SJSA1 (cell line): ENCODE measurements at places on chromosomes 7 and 10. TPM values are rescaled to one million over a fixed set of nuclear protein-coding genes. Genes with fewer than 3 reads are reported as not detected.

Gene TSPAN15
- total RNA-seq: 6.3 and 7.8 TPM in 2 replicates

Gene CDH23
- 0.16 and 0.37 TPM in 2 replicates for total RNA-seq

Gene SPDYE6
- not detected in 2 replicates for total RNA-seq

Gene EVX1
- not detected in 2 replicates for total RNA-seq

Gene ELN
- not detected in 2 replicates for total RNA-seq

Gene ADAM8
- total RNA-seq: 0.03 TPM in 1 of 2 replicates, not detected in the other

DNA sequence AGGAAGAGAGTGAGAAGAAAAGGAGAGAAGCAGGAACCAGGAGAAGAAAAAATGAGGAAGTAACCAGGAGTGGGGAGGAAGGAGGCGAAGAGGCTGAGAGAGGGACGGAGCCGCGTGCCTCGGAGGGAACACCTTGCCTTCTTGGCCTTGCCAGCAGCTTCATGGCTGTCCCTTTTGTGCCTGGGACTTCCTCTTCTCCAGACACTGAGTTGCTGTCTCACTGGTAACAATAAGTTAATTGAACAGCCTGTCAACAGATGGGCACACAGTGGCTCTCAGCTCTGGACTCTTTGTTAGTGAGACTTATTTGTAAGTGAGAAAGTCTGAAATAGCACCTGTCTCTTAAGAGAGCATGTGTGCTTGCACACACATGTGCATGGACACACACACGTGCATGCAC lies 83.2 kb downstream of the GATA3 start:
- no peak for DNase-seq

DNA sequence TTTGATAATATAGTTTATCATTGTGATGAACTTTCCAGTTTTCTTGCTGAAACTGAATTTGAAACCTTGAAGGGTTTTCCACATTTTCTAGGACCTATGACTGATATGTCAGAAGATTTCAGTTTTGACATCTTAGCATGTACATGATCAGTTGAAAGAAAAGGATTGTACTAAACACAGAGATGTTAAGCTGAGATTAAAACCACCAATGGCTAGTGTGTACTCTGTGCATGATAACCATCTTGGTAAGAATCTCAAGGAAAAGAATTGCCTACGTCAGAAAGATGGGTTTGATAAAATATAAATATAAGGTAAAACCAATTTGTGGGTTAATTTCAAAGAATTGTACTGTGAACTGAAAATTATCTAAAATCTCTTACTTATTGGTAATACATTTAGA lies 776.4 kb downstream of the GATA3 start:
- DNase-seq: no peak

- DNase-seq: no peak
These were observed 223.6 kb downstream of the MDFIC start for GRCh38 chr7:115145512-115145911.

DNA sequence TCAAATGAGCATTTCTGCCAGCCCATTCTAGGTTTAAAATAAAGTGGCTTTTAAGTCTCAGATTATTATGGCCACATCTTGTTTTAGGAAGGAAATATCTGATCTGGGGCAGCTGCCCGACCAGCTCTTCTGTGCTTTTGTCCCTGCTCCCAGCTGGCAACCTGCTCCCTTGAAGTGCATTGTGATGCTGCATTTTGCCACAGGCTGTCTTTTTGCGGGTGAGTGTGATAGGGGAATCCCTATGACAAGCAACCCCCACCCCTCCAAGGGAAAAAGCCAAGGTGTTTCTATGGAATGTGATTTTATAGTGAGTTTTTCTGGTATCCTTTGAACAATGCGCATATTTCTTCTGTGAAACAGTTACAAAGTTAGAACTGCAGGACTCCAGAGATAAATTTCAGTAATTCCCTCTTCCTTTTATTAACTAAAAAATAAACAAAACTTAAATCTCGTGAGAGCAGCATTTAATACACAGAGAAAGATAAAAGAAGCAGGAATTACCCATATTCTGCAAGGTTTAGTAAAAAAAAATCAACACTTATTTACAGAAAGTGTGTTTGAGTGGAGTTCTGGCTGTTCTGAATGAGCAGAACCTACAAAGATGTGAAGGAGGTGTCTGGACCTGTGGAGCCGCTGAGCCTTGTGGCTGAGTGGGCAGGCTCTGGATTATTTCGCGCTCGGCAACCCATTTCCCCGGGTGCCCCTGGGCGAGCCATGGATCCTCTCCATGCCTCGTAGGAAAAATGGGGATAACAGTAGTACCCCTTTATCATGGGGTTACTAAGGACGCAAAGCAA lies 10.1 kb upstream of the HPS1 start:
- DNase-seq: no peak

- no peak for DNase-seq
These were observed 168.8 kb upstream of the GLI3 start for GRCh38 chr7:42405782-42406181.

DNA sequence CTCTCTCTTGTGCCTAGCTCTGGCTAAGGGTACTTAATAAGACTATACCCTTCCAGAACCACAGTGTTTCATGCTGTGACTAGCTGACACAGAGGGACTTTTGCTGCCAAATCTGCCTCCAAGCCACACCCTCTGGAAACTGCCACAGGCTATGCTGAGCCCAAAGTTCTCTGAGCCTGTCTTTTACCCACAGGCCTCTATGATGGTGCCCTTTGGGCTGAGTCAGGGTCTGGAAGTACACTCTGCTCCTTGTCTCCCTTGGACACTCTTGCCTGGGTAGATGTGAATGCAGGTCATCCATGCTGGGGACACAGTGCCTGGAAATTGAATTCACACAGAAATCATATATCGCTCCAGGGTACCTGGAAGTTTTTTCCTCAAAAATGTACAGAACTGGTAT lies 22.6 kb downstream of the DYDC1 start:
- DNase-seq: no peak

DNA sequence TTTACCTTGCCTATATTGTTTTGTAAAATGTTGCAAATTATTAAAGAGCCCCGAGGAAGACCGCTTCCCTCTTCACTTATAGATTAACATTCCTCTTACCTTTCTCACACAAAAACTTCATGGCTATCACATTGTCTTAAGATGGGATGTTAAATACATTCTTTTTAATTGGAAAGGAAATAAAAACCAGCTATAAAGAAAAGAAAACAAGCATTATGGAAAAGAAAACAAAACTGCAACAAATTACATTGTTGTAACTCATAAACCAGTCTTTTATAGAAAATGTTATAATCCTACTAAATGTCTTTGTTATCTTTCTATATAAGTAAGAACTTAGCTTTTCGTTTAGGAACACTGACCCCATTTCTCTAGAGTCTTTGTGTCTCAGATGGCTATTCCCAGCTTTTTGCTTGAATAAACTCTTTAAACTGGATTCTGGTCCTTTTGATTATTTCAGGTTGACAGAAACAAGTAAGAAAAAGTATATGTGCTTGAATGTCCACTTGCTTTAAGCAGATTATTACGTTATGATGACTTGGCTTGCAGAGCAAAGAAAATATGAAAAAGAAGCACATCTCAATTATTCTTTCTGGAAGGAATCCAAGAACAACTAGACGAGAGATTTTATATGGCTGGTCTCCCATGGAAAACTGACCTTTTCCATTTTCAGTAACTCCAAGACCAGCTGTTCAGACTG lies 128.2 kb downstream of the AKR1D1 start:
- DNase-seq: no peak

DNA sequence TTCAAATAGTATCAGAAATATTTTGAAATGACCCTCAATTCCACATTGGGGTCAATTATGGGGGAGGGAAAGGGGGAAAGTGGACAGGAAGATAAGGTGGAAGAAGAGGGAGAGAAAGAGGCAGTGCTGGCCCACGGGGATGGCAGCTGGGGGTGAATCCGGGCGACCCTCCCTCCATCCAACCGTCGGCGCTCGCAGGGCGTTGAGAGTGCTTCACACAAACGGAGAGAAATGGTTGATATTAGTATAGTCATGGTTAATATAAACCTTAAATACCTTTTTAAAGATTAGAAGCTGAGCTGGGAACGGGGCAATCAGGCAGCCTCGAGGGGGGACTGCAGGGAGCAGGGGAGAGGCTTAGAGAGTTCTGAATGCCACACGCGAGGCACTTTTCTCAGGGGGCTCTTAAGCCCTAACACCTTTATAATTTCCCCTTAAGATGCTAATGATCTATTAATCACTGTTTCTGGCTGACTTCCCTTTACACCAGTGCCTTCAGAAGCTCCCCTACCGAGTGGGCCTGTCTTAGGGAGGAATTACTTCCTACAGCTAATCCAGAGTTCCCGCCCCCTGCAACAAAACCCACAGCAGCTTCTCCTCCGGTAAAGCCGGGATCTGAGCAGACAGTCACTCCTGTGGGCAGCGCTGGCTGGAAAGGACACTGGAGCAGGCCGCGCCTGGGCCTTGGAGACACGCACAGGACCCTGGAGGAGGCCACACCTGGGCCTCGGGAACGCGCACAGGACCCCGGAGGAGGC lies 39.5 kb downstream of the PRKAG2 start:
- DNase-seq: no peak

- DNase-seq: no peak
These were observed 11.0 kb upstream of the TLL2 start for GRCh38 chr10:96524741-96525140.

DNA sequence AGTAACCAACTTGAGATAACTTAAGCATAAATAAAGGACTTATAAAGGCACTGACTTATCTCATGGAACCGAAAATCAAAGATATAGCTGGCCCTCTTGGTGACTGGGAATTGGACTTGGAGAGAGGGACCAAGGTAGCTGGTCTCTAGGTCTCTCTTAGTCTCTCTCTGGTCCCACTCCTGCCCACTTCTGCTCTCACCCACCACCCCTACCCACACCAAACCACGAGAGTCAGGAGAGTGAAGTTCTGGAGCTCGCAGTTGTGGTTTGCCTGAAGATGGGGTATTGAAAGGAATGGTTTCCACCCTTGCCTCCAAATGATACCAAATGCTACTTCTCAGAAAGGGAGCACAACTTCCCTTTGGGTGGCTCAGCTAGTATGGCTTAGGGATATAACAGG lies 216.3 kb downstream of the LRMDA start:
- no peak for DNase-seq

DNA sequence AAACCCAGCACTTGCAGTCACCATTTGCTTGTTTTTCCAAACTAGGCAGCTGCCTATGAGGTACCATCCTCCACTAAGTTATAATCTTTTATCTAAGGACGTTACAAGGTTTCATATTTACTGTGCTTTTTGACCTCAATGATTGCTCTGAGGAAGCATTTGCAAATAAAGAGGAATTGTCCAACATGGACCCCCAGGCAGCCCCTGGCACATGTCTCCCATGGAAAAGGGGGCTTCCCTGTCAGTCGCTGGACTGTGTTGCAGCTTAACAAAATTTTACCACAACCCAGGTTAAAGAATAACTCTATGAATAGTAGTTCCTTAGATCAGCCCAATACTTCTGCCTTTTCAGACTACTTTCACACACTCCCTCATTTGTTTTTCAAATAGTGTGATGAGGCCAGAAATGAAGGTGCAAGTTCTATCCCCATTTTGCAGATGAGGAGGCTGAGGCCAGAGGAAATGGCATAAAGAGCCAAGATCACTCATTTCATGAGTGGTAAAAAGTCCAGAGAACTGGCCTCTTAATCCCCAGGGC lies 52.8 kb upstream of the ZPBP start:
- no peak for DNase-seq

DNA sequence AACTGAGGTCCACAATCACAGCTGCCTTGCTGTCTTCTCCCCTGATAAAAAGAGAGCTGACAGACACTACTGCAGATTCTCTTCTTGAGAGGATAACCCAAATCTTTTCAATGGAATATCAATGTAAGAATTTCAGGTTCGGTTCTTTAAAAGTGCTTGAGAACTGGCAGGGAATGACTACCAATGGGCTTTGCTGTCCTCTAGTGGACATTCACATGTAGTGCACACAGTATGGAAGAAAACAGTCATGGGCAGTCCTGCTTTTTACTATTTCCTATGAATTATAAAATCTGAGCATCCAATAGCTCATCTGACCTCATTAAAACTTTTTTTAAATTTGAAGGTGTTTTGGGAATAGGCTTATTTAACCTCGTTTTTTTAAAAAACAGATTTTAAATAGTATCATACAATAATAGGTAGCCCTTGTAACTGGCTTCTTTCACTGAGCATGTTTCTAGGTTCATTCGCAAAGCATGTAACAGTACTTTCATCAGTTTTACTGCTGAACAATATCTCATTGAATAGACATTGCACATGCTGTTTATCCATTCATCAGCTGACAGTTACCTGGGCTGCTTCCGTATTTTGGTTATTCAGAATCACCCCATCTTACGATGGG lies 18.3 kb downstream of the FZD9 start:
- peak; percentile 48 for DNase-seq

DNA sequence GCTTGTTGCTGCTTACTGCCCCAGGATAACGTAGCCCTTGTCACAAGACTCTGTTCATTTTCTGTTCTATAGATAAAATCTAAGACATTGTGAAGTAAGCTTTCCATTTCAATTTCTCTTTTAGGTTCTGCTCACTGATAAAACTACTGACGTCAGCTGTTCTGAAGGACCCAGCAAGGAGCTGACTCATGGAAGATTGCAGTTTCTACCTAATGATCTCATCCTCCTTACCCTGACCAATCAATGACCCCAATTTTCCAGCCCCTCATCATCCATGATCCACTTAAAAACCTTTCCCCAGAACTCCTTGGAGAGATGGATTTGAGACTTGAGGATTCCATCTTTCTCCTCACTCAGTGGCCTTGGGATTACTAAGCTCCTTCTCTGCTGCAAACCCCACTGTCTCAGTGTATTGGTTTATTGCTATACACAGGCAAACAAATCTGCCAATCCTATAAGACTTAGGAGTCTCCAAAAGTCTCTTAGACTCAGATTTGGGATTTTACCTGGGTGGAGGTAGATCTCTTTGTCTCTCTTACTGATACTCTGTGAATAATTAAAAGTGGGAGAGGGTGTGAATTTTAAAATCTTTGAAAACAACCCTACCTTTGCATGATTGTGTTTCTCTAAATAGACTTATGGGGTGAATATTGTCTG lies 109.2 kb upstream of the TRIM24 start:
- DNase-seq: no peak

DNA sequence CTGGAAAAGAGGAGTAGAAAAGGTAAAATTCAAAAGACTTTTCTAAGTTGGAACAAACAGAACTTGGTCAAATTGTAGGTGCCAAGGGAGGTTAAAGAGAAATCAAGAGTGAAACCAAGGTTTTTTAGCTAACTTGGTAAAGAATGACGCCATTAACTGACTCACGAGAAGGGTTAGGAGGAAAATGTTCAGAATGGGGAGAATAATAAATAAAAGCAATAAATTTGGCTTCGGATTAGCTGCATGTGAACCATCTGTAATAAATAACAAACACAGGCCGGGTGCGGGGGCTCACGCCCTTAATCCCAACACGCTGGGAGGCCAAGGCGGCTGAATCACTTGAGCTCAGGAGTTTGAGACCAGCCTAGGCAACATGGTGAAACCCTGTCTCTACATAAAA lies 71.9 kb upstream of the SRRM3 start:
- no peak for DNase-seq

DNA sequence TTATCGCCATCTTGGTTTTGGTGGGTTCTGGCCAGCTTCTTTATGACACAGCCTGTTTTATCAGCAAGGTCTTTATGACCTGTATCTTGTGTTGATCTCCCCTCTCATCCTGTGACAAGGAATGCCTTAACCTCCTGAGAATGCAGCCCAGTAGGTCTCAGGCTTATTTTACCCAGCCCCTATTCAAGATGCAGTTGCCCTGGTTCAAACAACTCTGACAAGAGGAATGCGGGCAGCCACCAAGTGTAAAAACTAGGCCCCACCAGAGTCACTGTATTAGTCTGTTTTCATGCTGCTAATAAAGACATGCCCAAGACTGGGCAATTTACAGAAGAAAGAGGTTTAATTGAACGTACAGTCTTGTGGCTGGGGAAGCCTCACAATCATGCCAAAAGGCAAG lies 671.3 kb downstream of the SORCS1 start:
- DNase-seq: no peak
